Stimulated activated CD8-positive, alpha-beta memory T cell treated with anti-CD3 and anti-CD28 coated beads, Interleukin-2, amount 100 ng/mL, for 48 hours (primary cell): ENCODE measurements at places on chromosomes 11 and 22.
A peak's percentile ranks its signal among the peaks of the same experiment; 100 is the strongest.

- no peak for DNase-seq
Measured at GRCh38 chr11:48167380-48167779, 49.2 kb upstream of the OR4B1 start.

DNA sequence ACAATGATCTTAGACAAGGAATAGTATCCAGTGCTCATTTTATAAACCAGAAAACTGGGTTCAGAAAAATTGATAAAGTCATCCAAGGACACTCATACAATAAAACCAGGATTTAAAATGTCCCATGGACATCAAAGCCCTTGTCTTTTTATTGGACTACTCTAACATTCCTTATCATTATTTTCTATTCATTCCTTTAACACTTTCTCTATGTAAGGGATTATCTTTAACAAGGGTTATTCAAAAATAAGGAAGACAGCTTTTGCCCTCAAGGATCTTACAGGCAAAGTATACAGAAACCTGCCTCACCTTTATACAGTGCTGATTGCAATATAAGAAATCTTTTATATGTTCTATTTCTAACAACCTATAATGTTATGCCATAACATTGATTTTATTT lies 790.8 kb downstream of the DLG2 start:
- no peak for DNase-seq

DNA sequence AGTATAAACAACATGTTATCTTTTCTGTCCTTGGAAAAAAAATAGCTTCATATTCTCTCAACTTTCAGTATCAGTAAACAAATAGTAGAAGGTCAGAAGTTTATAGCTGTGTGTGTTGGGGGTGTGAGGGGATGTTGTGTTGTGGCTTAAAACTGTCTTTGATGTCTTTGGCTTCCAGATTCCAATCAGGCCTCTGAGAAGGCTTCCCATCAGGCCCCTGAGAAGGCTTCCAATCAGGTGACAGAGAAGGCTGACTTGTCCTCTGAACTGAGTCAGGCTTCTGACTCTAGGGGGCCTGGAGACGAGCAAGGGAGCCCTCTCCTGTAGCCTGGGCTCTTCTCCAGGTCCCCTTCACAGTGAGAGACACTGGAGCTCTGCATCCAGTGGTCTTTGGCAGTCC lies 9.3 kb downstream of the MTFP1 start:
- no peak for DNase-seq

- no peak for DNase-seq
Measured at GRCh38 chr22:35313311-35314121, 13.8 kb downstream of the TOM1 start.

DNA sequence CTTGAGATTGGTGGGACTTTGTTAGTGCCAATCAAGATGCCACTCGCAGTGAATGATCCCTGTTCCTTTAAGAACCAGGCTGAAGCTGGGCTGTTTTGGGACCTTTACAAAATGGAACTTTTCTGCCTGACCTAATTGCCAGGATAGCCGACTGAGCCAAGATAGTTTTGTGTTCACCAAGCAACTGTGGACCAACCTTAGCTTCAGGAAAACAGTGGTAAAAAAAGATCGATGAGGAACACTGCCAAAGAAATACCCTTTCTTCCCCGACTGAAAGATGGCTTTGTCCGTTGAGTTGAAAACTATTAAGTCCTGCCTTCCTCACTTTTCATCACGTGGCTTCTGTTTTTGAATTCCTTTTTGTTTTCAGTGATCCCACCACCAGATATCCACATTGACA lies 157.9 kb upstream of the SORL1-AS1 start:
- no peak for DNase-seq

GRCh38 chr22:24164243-24164642 lies 17.0 kb upstream of the SUSD2 start:
- DNase-seq: no peak

GRCh38 chr11:75014129-75014528 lies 25.4 kb downstream of the NEU3 start:
- DNase-seq: no peak

- DNase-seq: no peak
Measured at GRCh38 chr22:25282671-25283561, 63.5 kb downstream of the CRYBB2 start.

- no peak for DNase-seq
Measured at GRCh38 chr11:83545494-83546260, 259.5 kb upstream of the CCDC90B start.

- no peak for DNase-seq
Measured at GRCh38 chr11:112179601-112180000, 4.3 kb downstream of the BCO2 start.

- DNase-seq: no peak
Measured at GRCh38 chr11:78168539-78169477, 19.6 kb downstream of the KCTD21 start.

GRCh38 chr11:68749229-68750123 lies 1.8 kb downstream of the TESMIN start:
- DNase-seq: no peak

DNA sequence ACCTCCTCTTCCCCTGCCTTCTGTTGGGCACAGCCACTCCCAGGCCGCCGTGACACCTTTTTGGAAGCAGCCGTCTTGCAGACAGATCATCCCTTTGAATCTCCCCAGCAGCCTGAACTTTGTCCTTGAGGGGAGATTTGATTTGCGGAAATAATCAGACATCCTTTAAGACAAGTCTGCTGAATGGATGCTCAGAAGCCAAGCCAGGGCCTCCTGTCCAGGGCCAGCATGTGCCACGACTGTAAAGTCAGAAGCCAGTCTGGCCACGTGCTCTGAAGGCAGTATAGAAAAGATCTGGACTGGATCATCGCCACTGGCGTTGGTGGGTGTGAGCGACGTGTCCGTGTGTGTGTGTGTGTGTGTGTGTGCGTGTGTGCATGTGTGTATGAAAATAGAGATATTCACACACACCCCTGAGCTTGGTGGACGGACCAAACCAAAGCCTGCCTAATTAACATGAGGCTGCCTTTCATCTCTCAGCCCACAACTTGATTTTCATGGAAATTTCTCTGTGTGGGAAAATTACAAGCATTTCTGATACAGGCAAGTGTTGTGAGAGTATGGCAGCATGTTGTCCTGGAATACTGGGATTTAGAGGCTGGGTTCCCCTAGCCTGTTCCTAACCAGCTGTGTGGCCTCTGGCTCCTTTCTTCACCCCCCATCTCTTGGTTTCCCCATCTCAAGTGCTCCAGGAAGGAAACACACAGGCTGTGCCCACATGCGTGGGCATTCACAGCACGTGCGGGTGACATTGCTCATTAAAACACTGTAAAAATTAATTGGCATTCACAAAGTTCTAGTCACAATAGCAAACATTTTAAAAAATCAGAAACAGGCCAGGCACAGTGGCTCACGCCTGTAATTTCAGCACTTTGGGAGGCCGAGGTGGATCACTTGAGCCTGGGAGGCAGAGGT lies 61.8 kb upstream of the WNT7B start:
- DNase-seq: no peak

DNA sequence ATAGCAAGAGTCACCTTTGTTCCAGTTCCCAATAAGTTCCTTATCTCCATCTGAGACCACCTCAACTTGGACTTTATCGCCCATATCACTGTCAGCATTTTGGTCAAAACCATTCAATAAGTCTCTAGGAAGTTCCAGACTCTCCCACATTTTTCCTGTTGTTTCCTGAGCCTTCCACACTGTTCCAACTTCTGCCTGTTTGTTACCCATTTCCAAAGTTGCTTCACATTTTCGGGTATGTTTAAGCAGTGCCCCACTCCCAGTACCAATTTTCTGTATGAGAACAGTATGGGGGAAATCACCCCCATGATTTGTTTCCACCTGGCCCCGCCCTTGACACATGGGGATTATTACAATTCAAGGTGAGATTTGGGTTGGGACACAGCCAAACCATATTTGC lies 26.7 kb downstream of the BCL2L13 start:
- no peak for DNase-seq

GRCh38 chr11:36775130-36775529 lies 177.1 kb upstream of the RAG2 start:
- no peak for DNase-seq

GRCh38 chr22:48354096-48354495 lies 1473.6 kb downstream of the BRD1 start:
- DNase-seq: no peak

DNA sequence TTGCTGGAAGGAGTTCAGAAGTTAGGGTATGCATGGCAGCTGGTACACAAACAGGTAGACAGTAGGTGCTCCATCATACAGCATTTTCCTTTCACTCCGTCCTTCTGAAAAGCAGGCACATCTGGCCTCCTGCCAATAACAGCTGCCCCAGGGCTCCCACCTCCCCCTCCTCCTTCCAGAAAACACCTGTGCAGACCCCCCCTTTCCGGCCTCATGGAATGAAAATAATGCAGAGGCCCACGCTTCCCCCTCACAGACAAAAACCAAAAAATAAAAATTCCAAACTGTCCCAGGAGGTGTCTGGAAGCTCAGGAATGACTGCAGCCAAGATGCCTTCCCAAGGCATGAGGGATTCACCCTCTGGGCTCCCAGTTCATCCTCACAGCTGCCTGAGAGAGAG lies 185.5 kb downstream of the MN1 start:
- no peak for DNase-seq

GRCh38 chr22:23847991-23848864 lies 9.4 kb upstream of the DERL3 start:
- DNase-seq: no peak

GRCh38 chr22:38018938-38019827 lies 34.8 kb upstream of the SOX10 start:
- no peak for DNase-seq

GRCh38 chr11:67613313-67613959 lies 6.7 kb downstream of the NDUFV1 start:
- no peak for DNase-seq

- DNase-seq: no peak
Measured at GRCh38 chr11:123796226-123796625, 9.9 kb downstream of the OR6M1 start.

DNA sequence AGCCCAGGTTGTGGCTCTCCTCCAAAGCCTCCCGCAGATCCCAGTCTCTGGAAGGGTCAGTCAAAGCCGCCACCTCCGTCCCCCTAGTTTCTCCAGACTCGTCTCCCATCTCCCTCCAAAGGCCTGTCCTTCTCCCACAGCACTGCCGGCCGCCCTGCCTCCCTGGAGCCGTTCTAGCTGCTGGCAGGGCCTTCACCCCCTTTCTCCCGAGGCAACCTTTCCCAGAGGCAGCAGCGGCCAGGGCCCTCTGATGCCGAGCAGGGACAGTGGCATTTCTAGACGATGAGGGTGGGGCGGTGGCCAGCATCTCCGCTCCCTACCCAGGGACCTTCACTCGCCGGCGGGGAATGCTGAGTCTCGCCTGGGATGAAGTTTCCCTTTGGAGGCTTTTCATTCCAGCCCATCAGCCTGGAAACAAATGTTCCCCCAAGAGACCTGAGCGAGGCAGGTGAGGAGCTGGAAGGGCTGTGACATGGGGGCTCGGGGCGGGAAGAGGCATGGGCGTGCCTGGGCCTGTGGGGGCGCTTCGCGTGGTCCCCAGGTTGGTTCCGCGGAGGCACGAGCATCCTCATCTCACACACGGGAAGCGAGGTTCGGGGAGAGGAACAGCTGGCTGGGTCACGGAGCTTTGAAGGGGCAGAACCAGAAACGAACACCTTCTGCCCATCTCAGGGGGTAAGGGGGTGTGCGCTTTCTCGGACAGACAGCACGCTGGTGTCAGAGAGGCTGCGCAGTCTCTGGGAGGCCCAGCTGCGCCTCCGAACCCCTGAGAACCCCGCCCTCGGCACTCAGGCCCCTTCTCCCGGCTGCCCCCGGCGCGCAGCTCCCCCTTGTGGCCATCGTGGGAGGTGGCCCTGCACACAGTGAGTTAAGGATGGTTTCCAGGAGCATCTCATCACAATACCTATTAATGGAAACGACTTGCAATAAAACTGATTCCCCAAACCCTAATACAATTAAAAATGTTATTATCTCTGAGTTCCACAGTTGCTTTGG lies 18.1 kb upstream of the KLHL35 start:
- DNase-seq: peak; percentile 39

- DNase-seq: no peak
Measured at GRCh38 chr11:104602643-104603042, 295.6 kb downstream of the CASP12 start.

GRCh38 chr22:29218758-29219408 lies 13.2 kb downstream of the EMID1 start:
- DNase-seq: no peak

- no peak for DNase-seq
Measured at GRCh38 chr11:35166369-35167360, 27.7 kb downstream of the CD44 start.

GRCh38 chr22:29879753-29880152 lies 3.2 kb upstream of the MTMR3 start:
- DNase-seq: no peak

- peak; percentile 14 for DNase-seq
Measured at GRCh38 chr11:83070731-83071566, 748 bp downstream of the RAB30 start.

- DNase-seq: no peak
Measured at GRCh38 chr11:111185266-111185665, 60.3 kb upstream of the POU2AF2 start.
